Progenitor cell of endocrine pancreas (in vitro differentiated cells): ENCODE measurements at places on chromosomes 12 and 14. TPM values are rescaled to one million over a fixed set of nuclear protein-coding genes. Genes with fewer than 3 reads are reported as not detected.

- no peak overlapping the region for H3K4me3 ChIP-seq
- peaks cover 20% of the 10 kb centered on the region for H3K36me3 ChIP-seq
- H3K27ac ChIP-seq, result no peak overlapping the region
- no peaks in the 10 kb centered on the region for H3K4me1 ChIP-seq
- DNase-seq, result no peak
Measured at GRCh38 chr14:94050231-94050880, 24.2 kb downstream of the OTUB2 start.

- H3K36me3 ChIP-seq, result peaks cover 1% of the 10 kb centered on the region
- DNase-seq, result no peak
- H3K4me1 ChIP-seq, result peaks cover 39% of the 10 kb centered on the region
- no peak overlapping the region for H3K4me3 ChIP-seq
- H3K27me3 ChIP-seq, result no peaks in the 10 kb centered on the region
Measured at GRCh38 chr14:44771496-44771895, 190.3 kb downstream of the KLHL28 start.

- H3K36me3 ChIP-seq, result no peaks in the 10 kb centered on the region
- H3K27me3 ChIP-seq, result peaks cover 8% of the 10 kb centered on the region
- H3K27ac ChIP-seq, result no peak overlapping the region
- H3K4me1 ChIP-seq, result peaks cover 3% of the 10 kb centered on the region
- no peak overlapping the region for H3K4me3 ChIP-seq
Measured at GRCh38 chr12:112386726-112387125, 4.5 kb upstream of the HECTD4 start.

DNA sequence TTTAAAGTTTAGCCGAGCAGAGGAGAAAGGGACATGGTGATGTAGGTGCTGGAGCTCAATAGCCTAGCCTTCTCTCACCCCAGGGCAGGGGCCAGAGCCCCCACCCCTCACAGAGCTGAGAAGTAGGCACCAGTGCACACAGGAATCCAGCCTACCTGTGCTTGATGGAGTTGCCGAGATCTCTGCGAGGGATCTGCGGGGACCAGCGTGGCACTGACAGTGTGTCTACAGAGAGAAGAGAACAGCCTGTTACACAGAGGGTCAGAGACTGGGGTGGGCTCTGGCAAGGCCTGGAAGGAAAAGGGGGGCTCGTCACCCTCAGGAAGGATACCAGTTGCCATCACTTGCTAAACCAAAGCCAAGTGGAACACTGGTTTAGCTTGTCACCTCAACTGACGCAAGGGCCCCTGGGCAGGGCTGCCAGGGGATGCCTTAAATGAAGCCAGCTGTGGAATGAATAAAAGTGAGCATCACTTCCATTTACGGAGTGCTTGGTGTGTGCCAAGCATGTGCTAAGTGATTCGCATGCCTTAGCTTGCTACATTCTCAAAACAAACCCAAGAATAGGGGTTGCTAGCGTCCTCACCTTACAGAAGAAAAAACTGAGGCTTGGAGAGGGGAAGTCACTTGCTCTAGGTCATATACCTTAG, 220.8 kb upstream of the NOS1 start:
- H3K27ac ChIP-seq, result no peak overlapping the region
- no peak overlapping the region for H3K4me3 ChIP-seq
- DNase-seq, result no peak
- H3K27me3 ChIP-seq, result peaks cover 74% of the 10 kb centered on the region

DNA sequence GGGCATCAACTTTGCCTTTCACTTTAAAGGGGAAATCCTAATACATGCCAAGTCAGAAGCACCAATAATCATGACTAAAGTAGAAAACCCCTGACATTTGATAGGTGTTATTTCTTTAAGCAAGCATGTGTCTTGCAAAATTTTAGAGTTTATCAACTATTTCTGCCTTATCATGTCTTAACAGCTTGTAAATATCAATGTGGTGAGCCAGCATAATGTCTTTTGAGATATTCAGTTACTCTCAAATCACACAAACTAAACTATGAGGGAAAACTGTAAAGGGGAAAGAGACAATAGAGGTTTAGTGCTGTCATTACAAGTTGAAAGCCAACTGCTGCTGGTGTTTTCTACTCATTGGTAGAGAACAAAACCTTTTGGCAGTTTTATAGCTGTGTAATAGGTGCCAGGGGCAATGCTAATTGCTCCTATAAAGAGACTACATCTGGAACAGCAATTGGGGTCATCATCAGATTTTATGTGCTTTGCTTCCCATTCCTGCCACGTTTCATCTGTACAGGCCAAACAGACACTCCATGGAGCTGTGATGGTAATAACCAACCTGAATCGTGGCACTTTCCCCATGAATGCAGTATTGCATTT, 1027.4 kb downstream of the FSCB start:
- no peaks in the 10 kb centered on the region for H3K27me3 ChIP-seq
- H3K4me3 ChIP-seq, result no peak overlapping the region
- no peaks in the 10 kb centered on the region for H3K36me3 ChIP-seq
- no peak overlapping the region for H3K27ac ChIP-seq

- H3K27ac ChIP-seq, result no peak overlapping the region
- H3K27me3 ChIP-seq, result peaks cover 4% of the 10 kb centered on the region
- no peaks in the 10 kb centered on the region for H3K4me1 ChIP-seq
- H3K36me3 ChIP-seq, result no peaks in the 10 kb centered on the region
- no peak for DNase-seq
- no peak overlapping the region for H3K4me3 ChIP-seq
Measured at GRCh38 chr12:31599053-31599452, 8.1 kb upstream of the DENND5B start.

DNA sequence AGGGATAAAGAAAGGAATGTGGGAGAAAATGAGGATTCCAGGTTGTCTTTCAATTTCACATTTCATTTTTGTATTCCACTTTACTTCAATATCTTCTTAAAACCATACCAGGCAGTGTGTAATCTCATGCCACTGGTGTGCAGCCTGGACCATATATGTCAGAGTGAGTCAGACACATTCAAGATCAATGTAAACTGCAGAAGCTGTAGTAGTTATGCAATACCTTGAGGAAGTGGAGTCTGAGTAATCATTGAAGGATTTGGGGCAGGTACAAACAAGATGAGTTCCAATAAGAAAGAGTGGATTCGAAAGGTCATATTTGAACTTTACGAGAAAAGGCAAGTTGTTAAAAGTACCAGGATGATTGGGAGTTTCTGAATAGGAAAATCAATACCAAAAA, 14.1 kb downstream of the PLCZ1 start:
- H3K27me3 ChIP-seq, result no peaks in the 10 kb centered on the region
- H3K27ac ChIP-seq, result no peak overlapping the region
- DNase-seq, result no peak
- H3K4me1 ChIP-seq, result peaks cover 9% of the 10 kb centered on the region
- H3K36me3 ChIP-seq, result no peaks in the 10 kb centered on the region
- H3K4me3 ChIP-seq, result no peak overlapping the region

The CCDC184 gene
- 0.12 TPM in 1 of 2 replicates, not detected in the other for total RNA-seq

The REP15 gene
- 2.8 and 3.0 TPM in 2 replicates for total RNA-seq

The TRIM9 gene
- total RNA-seq, result 1.7 and 2.6 TPM in 2 replicates

The CRIP2 gene
- total RNA-seq, result 17.0 and 19.6 TPM in 2 replicates

The SLC16A7 gene
- 6.2 and 6.5 TPM in 2 replicates for total RNA-seq
